ENCODE measurements at places on chromosomes 6 and 20.

DNA sequence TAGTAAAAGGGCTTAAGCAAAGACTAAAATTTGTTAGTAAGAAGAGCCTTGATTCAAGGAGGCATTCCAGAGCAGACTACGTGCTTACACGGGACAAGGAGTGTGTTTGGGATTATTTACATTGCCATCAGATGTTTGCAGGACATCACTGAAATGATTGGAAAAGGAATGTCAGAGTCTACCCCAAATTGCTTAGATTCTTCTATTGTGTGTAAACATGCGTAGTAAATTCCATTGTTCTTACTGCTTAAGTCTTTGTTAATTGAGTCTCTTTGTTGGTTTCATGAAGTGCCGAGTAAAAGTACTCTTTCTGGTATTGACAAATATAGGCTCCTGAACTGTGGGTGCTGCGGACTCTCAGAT lies 60.5 kb downstream of the CD83 start:
- no peak for DNase-seq

GRCh38 chr20:49951151-49951550 lies 15.0 kb downstream of the RNF114 start:
- no peak for DNase-seq

GRCh38 chr20:11891077-11891775 lies 26.5 kb upstream of the BTBD3 start:
- peak; percentile 53 for DNase-seq

- DNase-seq, result no peak
Observed at GRCh38 chr6:32718879-32719278, 22.3 kb upstream of the HLA-DQA2 start.

DNA sequence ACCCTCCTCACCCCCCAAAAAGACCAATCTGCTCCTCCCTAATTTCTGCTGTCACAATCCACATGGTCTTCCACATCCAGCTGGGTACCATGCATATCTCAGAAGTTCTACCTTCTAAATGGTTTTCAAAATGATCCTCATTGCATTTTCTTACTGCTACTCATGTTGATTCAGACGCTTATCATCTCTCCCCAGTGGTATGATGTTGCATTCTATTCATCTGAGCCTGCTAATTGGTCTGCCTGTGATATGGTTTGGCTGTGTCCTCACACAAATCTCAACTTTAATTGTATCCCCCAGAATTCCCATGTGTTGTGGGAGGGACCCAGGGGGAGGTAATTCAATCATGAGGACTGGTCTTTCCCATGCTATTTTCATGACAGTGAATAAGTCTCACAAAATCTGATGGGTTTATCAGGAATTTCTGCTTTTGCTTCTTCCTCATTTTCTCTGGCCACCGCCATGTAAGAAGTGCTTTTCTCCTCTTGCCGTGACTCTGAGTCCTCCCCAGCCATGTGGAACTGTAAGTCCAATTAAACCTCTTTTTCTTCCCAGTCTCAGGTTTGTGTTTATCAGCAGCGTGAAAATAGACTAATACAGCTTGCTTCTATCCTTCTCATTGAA lies 41.4 kb upstream of the CLIC5 start:
- no peak for DNase-seq

DNA sequence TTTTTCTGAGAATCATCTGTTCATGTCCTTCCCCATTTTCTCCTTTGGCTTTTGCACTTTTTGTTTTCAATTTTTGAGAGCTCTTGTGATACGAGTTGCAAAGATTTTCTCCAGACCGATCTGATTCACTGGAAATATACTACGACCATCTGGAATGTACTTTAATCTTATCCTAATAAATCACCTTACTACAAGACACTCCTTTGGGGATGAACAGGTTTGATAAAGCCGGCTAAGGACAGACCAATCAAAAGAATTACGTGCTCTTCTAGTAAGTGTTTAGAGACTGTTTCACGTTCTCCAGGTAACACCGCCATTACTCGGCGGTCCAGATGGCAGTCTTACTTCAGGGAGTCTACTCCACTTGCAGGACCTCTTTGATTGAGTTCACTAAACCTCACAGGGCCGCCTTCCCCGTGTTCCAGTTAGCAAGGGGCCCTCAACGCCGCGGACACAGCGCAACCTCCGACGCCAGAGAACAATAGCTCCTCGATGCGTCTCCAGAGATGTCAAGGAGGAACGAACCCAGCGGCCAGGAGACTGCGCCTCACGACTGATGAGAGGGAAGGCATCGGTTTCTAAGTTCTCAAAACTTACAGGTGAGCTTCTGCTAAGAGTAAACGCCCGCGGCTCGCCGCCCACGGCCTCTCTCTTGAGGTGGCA lies 920 bp upstream of the WTAP start:
- DNase-seq, result peak; percentile 79

DNA sequence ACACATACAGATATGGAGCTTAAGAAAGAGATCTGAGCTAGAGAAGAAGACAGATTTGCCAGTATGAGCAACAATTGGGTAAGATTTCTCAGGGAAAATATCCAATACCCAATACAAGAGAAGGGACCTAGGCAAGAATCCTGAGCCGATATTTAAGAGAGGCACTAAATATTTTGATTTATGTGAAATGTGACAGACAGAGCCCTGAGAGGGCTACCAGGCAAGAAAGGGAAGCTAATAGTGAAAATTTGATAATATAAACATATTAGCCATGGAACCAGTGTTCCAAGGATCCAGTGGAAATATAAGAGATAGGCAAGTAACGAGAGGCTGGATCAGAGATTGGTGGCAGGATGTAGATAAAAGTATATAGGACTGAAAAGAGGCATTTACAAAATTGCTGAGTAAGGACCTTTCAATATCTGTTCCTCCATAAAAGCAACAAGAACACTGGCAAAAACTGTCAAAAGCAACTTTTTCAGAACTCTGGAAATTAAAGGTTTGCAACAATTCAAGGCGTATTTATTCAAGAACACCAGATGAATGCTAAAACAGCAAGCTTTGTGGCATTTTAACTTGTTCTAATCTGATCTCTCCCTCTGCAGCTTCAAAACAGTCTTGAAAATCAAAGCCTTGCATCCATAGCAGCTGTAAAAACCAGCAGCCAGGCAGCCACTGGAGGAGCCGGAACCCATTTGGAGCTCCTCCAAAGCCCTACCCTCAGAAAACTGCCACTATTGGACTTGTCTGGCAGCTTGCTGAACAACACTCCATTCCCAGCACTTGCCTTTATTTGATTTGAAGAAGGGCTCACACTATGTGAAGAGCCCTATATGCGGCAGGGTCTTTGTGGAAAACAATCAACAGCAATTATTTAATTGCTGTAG lies 58.8 kb downstream of the REV3L start:
- DNase-seq, result no peak

DNA sequence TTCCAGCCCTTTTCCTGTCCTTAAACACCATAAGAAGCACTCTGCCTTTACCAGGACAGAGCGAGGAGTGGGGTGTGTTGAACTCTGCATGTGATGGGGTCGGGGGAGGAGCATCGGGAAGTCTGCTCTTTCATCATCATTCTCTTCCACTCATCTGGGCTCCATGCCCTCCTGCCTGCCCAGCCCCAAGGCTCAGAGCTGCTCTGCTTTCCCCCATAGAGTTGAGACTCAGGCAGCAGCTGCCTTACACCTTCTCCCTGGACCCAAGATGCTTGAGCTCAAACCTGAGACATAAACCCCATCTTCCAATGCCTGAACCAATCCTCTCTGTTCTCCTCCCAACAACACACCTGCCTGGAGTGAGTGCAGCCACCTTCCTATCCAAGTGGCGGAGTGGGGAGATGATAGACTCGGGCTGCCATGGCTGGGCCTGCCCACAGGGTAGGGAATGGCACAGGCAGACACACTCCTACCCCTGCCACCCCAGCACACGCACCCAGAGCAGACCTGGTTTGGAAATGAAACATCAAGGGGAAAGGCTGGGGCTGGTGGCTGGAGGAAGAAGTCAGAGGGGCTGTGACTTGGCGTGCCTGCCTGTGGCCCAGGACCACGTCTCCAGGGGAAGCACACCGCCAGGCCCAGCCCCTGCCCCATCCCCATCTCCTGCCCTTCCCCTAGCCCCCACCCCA lies 28.4 kb downstream of the TFEB start:
- no peak for DNase-seq

- no peak for DNase-seq
Observed at GRCh38 chr20:64035933-64036345, at the start of gene C20orf204. C20orf204 (plus strand) TSS chr20:64036182; CDS start chr20:64036324, 142 bp downstream.

DNA sequence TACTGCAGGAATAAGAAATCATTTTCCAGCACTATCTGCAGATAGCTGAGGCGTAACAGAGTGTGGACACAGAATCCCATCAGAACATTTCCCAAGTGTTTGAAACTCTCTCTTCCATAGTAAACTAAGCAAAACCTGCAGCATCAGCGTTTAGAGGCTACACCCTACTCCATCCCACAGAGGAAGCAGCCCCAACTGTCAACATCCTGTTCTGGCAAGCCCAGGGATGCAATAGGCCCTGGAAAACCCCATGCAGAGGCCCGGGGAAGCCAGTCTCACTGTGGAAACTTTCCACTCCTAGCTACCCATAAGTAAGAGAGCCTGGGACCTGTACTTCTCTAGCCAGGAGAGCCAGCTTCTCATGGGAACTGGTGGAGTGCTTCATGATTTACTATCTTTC lies 129.4 kb downstream of the LY86 start:
- DNase-seq, result no peak

GRCh38 chr20:32527052-32527446 lies 58.1 kb downstream of the NOL4L start:
- DNase-seq, result no peak

GRCh38 chr6:32082478-32082877 lies 26.7 kb downstream of the TNXB start:
- no peak for DNase-seq

DNA sequence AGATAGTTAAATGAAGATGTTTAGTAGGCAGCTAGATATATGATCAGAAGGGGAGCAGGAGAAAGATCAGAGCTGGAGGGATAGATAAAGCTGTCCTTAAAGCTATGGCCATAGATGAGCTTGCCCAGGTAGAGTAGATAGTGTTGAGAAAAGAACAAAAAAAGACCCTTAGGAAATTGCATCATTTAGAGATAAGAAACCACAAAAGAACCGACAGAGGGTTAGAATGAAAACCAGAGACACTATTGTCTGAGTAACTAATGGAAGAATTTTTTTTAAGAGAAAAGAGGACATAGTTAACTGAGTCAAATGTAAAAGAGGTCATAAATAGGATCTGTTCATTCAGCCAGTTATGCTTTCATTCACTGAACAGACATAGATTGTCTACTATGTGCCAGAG lies 101.8 kb downstream of the TNFAIP3 start:
- DNase-seq, result no peak

- no peak for DNase-seq
Observed at GRCh38 chr6:34562861-34563512, 6.9 kb upstream of the SPDEF start.

GRCh38 chr6:134787261-134787877 lies 162.5 kb downstream of the ALDH8A1 start:
- DNase-seq, result no peak

- no peak for DNase-seq
Observed at GRCh38 chr6:144170044-144170443, 19.7 kb downstream of the STX11 start.

Data from NCI-H1417 treated with DMSO at 0.1 percent for 48 hours (cell line).